Neuronal stem cell (in vitro differentiated cells): ENCODE measurements at places on chromosomes 12 and 14.

GRCh38 chr14:64767215-64767964, 63.2 kb downstream of the PLEKHG3 start:
- DNase-seq, result no peak

DNA sequence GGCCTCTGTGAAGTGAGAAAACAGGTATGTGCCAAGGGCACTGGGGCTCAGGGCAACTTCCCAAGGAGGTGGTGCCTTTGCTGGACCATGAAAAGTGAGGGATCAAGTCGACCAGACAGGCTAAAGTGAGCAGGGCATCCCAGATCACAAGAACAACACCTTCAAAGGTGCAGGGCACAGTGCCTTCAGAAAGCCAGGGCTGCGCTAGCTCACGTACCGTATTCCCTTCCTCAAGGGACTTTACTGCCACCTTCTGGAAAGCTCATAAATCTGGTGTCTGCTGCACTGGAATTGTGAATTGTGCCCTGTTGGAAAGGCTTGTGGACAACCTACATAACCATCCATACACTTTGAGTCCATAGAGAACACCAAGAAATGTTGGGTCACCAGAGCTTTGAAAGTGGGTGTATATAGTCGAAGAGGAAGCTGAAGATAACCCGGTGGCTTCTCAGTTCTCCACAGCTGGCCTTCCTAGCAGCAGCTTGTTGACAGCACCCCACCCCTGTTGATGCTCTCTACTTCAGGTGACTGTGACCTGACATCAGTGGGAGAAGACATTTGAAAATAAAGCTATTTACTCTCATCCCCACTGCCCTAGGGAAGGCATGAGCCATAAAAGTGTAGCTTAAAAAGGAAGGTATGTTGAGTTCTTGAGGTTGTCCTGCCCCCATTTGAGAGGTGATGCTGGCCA, 24.5 kb downstream of the FIGNL2 start:
- no peak for DNase-seq

GRCh38 chr12:72094490-72094889, 155.8 kb downstream of the TPH2 start:
- DNase-seq, result no peak

GRCh38 chr12:124745465-124745890, 118.2 kb downstream of the SCARB1 start:
- DNase-seq, result no peak

DNA sequence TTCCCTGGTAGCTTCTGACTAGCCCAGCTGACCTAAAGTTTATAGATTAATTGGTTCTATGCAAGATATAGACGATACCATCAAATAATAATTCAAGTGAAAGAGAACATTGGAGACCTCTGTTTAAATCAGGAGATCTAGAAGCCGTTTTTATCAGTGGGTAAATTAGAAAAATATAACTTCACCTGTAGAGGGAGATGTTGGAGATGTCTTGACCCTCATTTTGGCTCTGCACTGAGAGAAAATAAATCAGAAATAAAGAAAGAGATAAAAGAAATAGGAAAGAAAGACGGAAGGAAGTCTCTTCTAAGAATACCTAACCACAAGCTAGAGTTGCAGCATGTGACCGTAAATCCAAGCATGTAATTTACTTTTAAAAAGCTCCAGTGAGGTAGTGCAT, 684.5 kb downstream of the C12orf50 start:
- DNase-seq, result no peak

GRCh38 chr12:68865399-68866164, 57.6 kb downstream of the MDM2 start:
- DNase-seq, result no peak

- DNase-seq, result no peak
These were observed 342.3 kb downstream of the SYT1 start for GRCh38 chr12:79206871-79207270.

- no peak for DNase-seq
These were observed 187.7 kb downstream of the GALC start for GRCh38 chr14:87805315-87805723.

DNA sequence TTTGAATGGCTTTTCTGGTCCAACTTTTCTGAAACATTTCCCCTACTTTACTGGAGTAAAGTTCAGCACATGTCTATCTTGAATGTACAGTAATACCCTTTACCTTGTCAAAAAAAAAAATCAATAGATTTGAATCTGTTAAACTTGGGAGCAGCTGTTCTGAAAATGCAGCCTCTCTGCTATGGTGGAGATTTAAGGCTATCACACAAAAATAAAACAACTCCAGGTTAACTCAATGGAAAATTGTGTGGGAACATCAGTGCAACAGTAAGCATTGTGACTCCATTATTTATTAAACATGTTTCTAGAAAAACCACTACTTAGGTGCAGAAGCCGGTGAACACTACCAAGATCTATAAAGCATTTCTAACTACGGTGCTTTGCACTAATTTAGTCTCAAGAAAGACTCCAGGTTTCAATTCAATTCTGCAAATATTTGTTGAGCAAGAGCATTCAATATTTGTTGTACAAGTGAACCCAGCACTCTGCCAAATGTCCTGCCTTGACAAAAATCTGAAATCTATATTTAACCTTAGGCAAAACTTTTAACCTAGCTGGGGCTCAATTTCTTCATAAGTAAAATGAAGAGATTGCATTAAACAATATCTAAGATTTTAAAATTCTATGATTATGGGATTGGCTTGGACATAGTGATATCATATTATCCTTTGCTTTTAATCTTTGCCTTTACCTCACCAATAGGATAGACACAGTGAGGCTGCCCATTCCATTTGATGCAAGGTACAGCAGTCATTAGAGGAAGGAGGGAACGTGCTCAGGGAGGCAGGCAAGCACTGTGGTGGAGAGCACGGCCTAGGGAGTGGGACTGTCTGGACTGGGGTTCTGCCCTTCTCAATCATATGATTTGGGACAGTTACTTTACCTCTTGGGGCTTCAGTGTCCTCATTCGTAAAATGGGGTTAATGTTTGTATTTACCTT, 155.2 kb downstream of the KITLG start:
- no peak for DNase-seq

DNA sequence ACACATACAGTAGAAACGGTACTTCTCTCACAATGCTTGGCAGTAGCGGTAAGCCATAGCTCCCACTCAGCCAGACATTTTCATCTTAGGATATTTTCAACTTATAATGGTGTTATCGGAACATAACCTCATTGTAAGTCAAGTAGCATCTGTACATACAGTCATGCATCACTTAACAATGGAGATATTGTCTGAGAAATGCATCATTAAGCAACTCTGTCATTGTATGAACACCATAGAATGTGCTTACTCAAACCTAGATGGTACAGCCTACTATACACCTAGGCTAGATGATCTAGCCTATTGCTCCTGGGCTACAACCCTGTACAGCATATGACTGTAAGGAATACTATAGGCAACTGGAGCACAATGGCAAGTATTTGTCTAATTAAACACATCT, 40.8 kb downstream of the RPS6KA5 start:
- DNase-seq, result no peak

- no peak for DNase-seq
These were observed 34.1 kb downstream of the TMCC3 start for GRCh38 chr12:94616203-94616729.

- no peak for DNase-seq
These were observed 95.1 kb upstream of the RFX4 start for GRCh38 chr12:106487664-106488063.

- DNase-seq, result no peak
These were observed 100.6 kb downstream of the TNFAIP2 start for GRCh38 chr14:103223818-103224352.

DNA sequence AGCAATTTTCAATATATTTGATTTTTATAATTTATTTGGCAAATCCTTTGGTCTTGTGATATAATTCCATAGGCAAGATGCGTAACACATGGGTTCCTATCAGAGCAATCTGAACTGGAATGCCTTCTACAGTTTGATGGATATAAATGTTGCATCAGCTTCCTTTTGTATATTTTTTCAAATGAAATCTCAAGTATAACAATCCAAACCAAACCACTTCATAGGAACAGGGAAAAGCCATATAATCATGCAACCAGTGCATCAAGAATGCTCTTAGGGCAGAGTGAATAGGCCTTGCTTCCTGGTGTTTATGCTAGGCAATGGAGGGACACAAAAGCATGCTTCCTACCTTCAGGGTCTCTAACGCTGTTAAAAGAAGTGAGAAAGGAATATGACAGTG, 34.5 kb downstream of the EFCAB11 start:
- DNase-seq, result no peak

- DNase-seq, result no peak
These were observed 225.2 kb downstream of the FUT8 start for GRCh38 chr14:65637780-65638179.

DNA sequence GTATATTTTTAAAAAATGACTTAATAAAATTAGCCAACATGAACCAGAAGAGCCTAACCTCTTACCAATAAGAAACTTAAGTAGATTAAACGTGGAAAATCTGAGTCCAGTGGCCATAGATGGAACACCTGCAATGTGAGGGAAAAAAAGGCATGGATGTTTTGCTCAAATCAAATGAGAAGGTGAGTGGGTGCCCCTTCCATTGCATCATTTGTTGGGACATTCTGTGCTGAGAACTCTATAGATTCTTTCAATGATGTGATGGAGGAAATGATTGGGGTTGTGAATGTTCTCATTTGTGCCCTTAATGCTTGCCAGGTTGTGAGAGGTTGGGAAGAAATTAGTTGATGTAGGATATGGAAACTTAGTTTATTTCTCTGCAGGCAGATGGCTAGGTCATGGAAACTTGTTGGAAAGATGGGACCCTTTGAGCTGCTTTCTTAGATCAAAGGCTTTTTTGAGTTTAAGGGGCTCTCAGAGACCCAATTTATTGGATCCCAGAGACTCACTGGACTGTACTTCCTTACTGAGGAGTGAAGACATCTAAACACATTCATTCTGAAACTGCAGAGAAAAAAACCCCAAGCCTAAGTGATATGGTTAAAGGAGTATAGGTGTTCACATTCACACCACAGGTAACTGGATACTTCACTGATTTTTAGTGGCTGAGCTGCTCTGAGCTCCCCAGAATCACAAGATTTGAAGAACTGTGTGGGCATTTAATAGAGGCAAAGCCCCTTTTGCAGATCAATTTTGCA, 95.9 kb downstream of the DACT1 start:
- no peak for DNase-seq

DNA sequence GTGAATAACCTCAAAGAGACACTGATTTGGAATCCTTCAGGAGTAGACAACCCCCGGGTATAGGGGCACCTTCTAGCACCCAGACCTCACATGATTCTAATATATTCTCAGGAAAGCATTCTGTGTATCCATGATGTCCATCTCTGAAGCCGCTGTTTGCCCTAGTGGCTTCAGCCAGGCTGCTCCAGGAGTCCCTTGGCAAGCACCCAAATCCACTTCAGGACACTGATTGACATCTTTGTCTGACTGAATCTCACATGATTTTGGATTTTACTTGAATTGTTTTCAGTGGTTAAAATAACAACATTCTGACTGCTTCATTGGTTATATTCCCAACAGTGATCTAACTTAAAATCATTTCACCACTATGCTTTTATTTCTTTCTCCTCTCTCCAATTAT, 390.5 kb upstream of the CLEC14A start:
- DNase-seq, result no peak

DNA sequence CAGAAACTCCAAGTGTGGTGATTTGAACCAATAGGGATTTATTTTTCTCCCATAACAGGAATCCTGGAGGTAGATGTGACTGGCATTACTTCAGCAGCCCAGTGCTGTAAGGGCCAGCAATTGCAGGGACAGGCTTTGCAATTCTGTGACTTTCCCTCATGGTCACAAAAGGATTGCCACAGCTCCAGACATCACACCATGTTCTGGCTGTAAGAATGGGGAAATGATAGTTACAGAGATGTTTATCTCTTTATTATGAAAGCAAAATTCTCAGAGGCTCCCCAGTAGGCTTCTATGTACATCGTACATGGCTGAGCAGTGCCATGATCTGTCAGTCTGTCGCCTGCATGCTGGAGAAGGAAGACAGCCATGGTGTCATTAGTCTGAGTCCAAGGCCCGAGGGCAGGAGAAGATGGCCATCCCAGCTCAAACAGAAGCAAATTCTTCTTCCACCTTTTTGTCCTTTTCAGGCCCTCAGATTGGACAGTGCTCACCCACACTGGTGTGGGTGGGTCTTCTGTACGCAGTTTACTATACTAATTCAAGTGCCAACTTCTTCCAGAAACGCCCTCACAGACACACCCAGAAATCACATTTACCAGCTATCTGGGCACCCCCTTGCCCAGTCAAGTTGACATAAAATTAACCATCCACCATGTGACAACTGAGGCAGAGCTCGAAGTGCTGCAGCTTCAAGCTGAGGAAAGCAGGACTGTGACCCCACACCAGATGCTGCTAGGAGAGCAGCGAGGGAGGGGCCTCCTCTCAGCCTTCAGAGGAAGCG, 17.2 kb downstream of the ZBTB42 start:
- DNase-seq, result no peak

DNA sequence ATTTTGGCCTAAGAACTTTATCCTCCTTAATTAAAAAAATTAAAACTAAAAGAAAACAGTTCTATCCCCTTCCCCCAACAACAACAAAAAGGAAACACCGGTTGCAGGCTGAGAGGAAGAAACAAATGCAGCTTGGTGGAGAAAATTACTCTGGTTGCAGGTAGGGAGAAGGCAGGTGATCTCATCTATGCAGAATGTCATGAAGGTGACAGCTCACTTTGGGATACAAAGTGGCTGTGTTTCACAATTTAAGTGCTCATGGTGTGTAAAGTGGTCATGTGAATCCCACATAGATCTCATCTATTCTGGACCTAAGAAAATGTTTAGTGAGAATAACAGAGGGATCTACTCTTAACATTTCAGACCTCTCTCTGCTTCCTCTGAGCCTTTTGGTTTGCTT, 219.7 kb upstream of the PKP2 start:
- no peak for DNase-seq

DNA sequence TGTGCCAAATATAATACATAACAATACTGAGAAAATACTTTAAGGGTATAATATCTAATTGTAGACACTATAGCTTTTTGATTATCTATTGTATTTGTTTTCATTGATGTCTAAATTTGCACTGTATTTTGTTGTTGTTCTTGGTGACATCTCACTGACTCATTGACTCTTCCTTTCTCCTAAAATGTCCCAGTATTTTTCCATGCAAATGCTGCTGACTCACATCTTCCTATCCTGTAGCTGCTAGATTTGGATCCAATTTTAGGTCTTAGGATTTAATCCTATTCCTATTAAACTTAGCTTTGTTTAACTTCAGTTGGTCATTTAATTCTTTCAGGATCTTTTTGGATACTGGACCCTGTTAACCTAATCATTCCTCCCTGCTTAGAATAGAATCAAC, 148.5 kb downstream of the TMTC2 start:
- DNase-seq, result no peak

GRCh38 chr14:72962829-72963312, 36.6 kb downstream of the DCAF4 start:
- DNase-seq, result peak; percentile 11
